Endodermal cell (in vitro differentiated cells): ENCODE measurements at places on chromosomes 7 and 10. TPM values are rescaled to one million over a fixed set of nuclear protein-coding genes. Genes with fewer than 3 reads are reported as not detected.

The FFAR4 gene
- not detected in 3 replicates for total RNA-seq

The LOXL4 gene
- total RNA-seq = 0.77 to 1.5 TPM (median 1.0 TPM) in 3 replicates

The BEND7 gene
- 3.1 to 5.3 TPM (median 4.1 TPM) in 3 replicates for total RNA-seq

The VPS26A gene
- 36.5 to 46.5 TPM (median 43.6 TPM) in 3 replicates for total RNA-seq

The ZNF485 gene
- 4.3 TPM in 2 replicates for total RNA-seq

The ZNF783 gene
- 10.3 and 13.2 TPM in 2 replicates for total RNA-seq

The SEMA3C gene
- total RNA-seq = 0.09 to 0.54 TPM in 2 of 3 replicates, not detected in the other

The FGF8 gene
- total RNA-seq = 44.6 and 46.5 TPM in 2 replicates

The BRAT1 gene
- 41.3 and 42.1 TPM in 2 replicates for total RNA-seq

The IFIT1B gene
- total RNA-seq = not detected in 2 replicates

DNA sequence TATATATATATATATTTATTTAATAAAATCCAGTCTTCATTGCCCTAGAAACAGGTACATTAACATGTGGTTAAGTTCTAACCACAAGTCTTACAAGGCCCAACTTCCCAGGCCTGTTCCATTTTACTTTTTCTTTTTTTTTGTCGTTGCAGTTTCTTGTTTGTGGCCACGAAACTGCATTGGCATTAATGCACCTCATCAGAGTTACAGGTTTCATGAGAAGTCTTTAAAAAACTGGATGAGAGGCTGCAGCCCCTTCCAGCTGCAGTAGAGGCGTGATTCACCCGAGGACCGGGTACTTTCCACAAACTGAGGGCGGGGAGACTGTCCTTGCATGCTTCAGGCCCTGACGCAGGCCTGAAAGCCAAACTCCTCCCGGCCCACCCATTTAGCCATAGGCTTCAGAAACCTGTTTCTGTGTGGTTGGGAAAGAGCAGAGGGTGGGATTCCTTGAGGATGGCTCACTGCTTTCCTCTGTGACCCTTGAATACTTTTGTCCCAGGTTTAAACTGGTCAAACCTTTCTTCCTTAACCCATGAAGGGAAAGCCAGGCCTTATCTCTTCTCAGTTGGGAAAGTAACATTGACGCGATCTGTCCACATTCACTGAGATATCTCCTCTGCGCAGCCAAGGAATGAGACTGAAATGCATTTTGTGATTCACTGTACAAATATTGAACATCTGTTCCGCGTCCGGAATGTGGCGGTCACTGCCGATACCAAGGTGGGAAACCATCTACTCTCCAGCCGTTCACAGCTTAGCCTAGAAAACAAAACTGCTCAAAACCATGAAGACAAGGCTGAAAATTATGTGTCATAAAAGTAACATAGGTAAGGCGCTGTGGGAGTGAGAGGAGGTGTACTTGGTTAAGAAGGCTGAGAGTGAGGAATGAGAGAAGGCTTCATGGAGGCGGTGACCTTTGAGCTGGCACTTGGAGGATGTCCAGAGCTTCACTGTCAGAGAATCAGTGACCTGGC is 311.7 kb downstream of the GATA3 start:
- H3K27ac ChIP-seq = no peak overlapping the region
- no peak overlapping the region for H3K4me3 ChIP-seq
- no peaks in the 10 kb centered on the region for H3K27me3 ChIP-seq
- H3K36me3 ChIP-seq = no peaks in the 10 kb centered on the region
- H3K4me1 ChIP-seq = no peaks in the 10 kb centered on the region

- peak overlapping the region; percentile 7 for H3K27ac ChIP-seq
- H3K36me3 ChIP-seq = no peaks in the 10 kb centered on the region
- no peaks in the 10 kb centered on the region for H3K4me1 ChIP-seq
- H3K27me3 ChIP-seq = no peaks in the 10 kb centered on the region
- no peak for DNase-seq
Observed at GRCh38 chr10:10985361-10985760, 32.3 kb upstream of the CELF2 start.

DNA sequence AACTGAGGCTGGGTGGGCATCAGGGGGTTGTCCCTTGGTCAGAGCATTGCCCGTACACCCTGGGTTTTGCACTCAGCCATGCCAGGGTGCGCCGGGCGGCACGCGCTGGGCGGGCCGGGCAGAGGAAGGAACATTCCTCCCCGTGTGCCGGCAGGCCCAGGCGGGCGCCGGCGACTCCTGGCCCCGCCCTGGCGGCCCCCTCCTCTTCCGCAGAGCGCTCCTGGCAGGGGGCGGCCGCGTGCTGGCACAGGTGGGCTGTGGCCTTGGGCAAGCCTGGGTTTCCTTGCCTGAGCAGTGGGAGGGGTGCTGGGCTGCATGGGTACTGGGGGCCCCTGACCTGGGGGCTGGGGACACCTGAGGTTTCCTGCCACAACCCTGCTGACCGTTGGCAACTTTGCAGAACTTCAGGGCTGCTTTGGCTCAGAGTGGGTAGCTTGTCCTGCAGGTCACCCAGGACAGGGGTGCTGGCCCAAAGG is 3.9 kb downstream of the LFNG start:
- peaks cover 23% of the 10 kb centered on the region for H3K27me3 ChIP-seq
- H3K4me1 ChIP-seq = peaks cover 17% of the 10 kb centered on the region
- peak overlapping the region; percentile 98 for H3K27ac ChIP-seq
- no peak overlapping the region for H3K4me3 ChIP-seq

GRCh38 chr10:70956029-70956759 is 67.8 kb upstream of the PCBD1 start:
- no peaks in the 10 kb centered on the region for H3K4me1 ChIP-seq
- no peak overlapping the region for H3K27ac ChIP-seq
- no peak overlapping the region for H3K4me3 ChIP-seq
- DNase-seq = peak; percentile 86

DNA sequence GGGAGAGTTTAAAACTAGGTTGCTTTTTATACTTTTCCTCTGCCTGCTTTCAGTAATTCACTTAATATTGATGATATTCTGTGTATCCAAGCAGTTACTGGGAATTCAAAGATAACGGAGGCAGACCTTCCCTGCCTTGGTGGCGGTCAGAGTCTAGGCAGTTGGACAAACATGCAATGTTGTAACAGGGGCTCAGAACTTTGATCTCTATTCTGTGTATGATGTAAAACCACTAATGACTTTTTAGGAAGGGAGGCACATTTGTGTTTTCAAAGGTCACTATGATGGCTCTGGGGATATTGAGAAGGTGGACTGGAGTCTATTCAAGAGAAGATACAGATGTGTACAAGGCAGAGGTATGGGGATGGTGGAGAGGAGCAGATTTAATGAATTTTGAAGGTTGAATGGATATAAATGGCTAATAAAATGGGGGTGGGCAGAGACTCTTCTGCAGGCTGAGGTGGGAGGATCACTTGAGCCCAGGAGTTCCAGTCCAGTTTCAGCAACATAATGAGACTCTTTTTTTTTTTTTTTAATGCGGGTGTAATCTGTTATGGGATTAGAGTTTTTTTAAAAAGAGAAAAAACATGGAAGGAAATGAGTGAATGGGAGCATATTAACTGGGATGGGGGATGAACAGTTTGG is 5.7 kb upstream of the PON2 start:
- no peak overlapping the region for H3K4me3 ChIP-seq
- H3K4me1 ChIP-seq = peaks cover 4% of the 10 kb centered on the region
- H3K27me3 ChIP-seq = no peaks in the 10 kb centered on the region
- DNase-seq = no peak
- no peak overlapping the region for H3K27ac ChIP-seq

DNA sequence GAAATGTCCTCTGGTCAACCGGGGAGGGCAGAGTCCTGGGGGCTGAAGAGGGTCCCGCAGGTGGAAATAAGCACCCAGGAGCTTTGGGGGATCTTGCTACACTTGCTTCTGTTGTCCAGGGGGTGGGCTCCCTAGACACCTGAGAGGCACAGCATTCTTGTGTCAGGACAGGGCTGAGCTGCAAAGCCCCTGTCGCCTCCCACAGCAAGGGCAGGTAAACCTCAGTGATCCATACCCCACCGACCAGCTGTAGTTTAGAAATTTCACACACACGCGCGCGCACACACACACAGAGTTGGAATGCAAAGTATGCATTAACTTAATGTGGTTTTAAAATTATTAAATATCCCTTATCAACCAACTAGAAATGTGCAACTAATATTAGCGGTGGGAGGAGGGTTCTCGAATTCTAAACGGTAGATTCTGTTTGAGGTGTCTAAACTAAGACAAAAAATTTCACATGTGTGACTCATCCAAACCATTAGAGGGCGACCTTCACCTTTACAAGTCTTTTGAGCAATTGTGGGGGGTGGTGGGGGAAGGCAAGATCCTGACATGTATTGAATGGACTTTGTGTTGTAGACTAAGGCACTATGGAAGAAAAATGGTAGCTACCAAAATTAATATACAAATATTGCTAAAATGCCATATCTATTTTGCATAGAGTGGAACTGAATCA is 34.3 kb upstream of the PTF1A start:
- H3K27me3 ChIP-seq = peaks cover 61% of the 10 kb centered on the region
- H3K36me3 ChIP-seq = no peaks in the 10 kb centered on the region
- DNase-seq = peak; percentile 60
- no peaks in the 10 kb centered on the region for H3K4me1 ChIP-seq

DNA sequence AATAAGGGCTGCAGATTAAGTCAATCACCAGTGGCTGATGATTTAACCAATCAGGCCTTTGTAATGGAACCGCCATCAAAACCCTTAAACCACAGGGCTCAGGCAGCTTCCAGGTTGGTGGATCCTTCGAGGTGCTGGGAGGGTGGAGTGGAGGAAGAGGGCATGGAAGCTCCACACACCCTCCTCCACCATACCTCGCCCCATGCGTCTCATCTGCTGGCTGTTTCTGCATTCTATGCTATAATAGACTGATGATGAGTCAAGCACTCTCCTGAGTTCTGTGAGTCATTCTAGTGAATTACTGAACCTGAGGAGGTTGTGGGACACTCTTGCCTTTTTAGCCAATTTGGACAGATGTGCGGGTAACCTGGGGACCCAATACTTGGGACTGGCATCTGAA is 43.9 kb downstream of the CHST15 start:
- no peak overlapping the region for H3K27ac ChIP-seq
- H3K27me3 ChIP-seq = no peaks in the 10 kb centered on the region
- no peak for DNase-seq
- no peak overlapping the region for H3K4me3 ChIP-seq
- no peaks in the 10 kb centered on the region for H3K4me1 ChIP-seq
- no peaks in the 10 kb centered on the region for H3K36me3 ChIP-seq

- H3K27ac ChIP-seq = no peak overlapping the region
- no peak for DNase-seq
Observed at GRCh38 chr7:66502230-66503035, 126.2 kb upstream of the KCTD7 start.

GRCh38 chr10:63899673-63900300 is 378.6 kb downstream of the REEP3 start:
- no peaks in the 10 kb centered on the region for H3K4me1 ChIP-seq
- peaks cover 30% of the 10 kb centered on the region for H3K27me3 ChIP-seq
- no peak overlapping the region for H3K27ac ChIP-seq
- no peak for DNase-seq
- no peak overlapping the region for H3K4me3 ChIP-seq

DNA sequence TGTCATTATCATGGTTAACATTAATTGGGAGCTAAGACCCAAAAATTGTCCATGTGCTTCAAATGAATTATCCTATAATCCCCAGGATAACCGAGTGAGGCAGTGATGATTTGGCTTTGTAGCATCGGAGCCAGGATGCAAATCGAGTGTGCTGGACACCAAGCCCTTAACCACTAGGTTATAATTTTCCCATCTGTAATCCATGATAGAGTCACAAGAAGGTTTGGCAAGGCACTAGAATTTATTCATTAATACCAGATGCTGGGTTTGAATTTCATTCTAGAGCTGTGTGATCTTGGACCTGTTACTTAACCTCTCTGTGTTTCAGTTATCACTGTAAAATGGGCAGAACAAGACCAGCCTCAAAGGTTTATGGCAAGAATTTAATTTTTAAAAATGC is 21.0 kb upstream of the ITGB1 start:
- DNase-seq = no peak
- H3K4me3 ChIP-seq = no peak overlapping the region
- no peak overlapping the region for H3K27ac ChIP-seq
- no peaks in the 10 kb centered on the region for H3K27me3 ChIP-seq

DNA sequence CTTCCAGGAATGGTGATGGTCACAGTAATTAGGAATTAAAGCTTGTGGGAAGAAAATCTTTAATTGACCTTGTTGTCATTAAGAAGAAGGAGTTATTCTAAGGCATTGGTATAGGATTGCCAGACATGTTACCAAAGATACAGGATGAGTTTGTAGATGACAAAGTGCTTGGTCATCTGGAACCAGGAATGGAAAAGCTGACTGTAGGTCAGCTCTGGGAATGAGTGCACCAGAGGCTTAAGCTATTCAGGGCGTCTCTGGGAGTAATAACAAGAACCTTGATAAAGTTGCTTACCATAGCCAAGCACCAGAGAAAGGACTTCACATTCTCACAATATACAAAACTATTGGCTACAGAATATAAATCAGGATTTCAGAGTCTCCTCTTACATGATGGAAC is 89.0 kb downstream of the PHTF2 start:
- no peak overlapping the region for H3K4me3 ChIP-seq
- no peak for DNase-seq
- no peaks in the 10 kb centered on the region for H3K27me3 ChIP-seq
- no peak overlapping the region for H3K27ac ChIP-seq
- no peaks in the 10 kb centered on the region for H3K36me3 ChIP-seq
- H3K4me1 ChIP-seq = no peaks in the 10 kb centered on the region

- H3K4me3 ChIP-seq = no peak overlapping the region
- no peak for DNase-seq
- no peaks in the 10 kb centered on the region for H3K36me3 ChIP-seq
- H3K27ac ChIP-seq = no peak overlapping the region
- H3K4me1 ChIP-seq = no peaks in the 10 kb centered on the region
Observed at GRCh38 chr7:77370606-77371005, 45.5 kb downstream of the GSAP start.

GRCh38 chr7:6423942-6424701 is 23.6 kb downstream of the DAGLB start:
- H3K27ac ChIP-seq = no peak overlapping the region
- DNase-seq = no peak
- H3K4me1 ChIP-seq = no peaks in the 10 kb centered on the region
- H3K27me3 ChIP-seq = no peaks in the 10 kb centered on the region
- H3K4me3 ChIP-seq = no peak overlapping the region
- H3K36me3 ChIP-seq = peaks cover 64% of the 10 kb centered on the region

DNA sequence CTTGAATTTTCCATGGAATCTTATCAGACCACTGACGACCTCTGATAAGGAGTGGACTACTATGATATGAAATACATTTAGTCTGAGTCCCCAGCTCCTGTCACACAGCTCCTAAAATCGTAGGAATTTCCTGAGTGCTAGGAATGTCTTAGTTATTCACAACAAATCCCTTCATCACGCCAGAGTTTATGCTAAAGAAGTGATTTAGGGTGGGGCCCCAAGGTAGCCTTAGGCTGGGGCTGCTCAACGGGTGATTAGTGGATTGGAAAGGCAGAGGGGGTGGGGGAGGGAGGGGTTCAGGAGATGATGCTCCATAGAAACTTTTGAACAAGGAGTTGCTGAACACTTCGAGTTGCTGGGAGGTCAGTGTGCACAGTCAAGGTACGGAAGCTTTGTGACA is 7.0 kb upstream of the TET1 start:
- no peaks in the 10 kb centered on the region for H3K4me1 ChIP-seq
- DNase-seq = peak; percentile 65
- H3K27ac ChIP-seq = no peak overlapping the region
- H3K36me3 ChIP-seq = no peaks in the 10 kb centered on the region
- no peaks in the 10 kb centered on the region for H3K27me3 ChIP-seq
- H3K4me3 ChIP-seq = no peak overlapping the region
